ENCODE measurements at places on chromosomes 11 and 22. TPM values are rescaled to one million over a fixed set of nuclear protein-coding genes. Genes with fewer than 3 reads are reported as not detected.

- no peak for DNase-seq
Measured at GRCh38 chr11:121474680-121475079, 21.9 kb upstream of the SORL1-AS1 start.

DNA sequence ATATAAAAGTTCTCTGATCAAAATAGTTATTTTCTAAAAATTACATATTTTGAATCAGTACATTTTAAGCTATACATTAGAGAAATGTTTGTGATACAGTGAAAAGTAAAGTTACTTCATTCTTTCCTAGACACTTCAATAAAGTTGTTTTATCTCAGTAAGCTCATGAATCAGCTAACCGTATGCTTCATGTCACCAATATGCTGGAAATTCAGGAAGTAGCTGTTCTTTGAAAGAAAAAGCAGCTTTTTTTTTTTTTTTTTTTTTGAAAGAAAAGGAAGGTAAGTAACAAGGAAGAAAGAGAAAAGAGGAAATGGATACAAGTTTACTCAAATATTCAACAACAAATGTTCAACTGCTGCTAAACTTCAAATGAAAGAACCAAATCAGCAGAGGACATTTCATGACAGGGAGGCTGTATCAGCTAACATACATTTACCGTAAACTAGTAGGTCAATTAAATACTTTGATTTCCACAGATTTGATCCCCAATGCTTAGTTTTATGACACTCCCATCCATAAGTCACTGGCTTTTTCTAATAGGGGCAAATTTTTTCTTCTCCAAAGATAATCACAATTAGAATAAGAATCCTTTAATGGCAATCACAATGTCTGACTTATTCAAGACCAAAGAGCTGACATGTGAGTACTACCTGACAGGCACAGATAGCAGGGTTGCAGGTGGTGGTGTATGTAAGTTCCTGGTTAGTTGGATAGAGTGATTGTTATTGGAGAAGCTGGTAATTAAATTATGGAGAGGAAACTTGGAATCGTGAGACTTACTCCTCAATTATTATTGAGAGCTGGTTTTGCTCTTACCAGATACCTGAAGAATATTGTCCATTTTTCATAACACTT lies 754 bp downstream of the OR52A1 start:
- DNase-seq, result no peak

- no peak for DNase-seq
Measured at GRCh38 chr11:46527591-46528130, 66.2 kb downstream of the AMBRA1 start.

- peak; percentile 82 for DNase-seq
Measured at GRCh38 chr11:129143335-129143734, 48.8 kb downstream of the ARHGAP32 start.

- no peak for DNase-seq
Measured at GRCh38 chr11:94801866-94802460, 33.8 kb downstream of the AMOTL1 start.

- DNase-seq, result no peak
Measured at GRCh38 chr22:50179937-50180726, 5.6 kb upstream of the TRABD start.

DNA sequence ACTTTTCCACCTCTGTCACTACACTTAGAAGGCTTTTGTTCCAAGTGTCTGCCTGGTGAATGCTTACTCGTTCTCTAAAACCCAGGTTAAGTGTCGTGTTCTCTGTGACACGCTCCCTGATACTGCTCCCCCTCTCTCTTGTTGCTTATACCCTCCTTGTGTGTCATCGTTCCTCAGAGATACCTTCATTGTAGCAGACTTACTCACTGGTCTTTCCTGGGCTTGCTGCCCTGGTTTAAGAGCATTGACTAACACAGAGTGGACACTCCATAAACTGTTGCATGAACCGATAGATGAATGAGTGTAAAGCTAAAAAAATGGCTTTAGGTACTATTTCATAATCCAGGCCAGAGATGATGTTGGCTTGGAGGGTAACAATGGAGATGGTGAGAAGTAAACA lies 171.3 kb downstream of the GRIK4 start:
- no peak for DNase-seq

DNA sequence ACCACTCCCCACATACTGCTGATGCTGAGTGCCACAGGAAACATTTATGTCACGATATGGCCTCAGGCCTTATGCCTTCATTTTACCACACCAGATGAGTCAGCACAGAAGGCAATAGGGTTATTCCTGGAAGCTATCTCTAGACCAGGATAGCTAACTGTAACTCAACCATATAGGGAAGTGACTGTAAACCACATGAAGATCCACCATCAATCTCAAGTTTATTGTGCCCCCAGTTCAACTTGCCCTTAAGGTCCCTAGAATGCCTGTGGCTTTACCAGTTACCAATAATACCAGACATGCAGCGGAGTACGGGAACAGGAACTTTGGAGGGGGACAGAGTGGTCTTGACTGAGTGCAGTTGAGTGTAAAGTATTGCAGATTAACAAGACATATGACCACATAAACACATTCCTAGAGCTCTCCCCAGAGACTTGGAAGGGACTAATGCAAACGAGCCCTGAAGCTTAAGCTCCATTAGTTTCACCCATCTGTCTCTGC lies 180.9 kb downstream of the KIF18A start:
- DNase-seq, result no peak

GRCh38 chr11:27401833-27402316 lies 38.9 kb upstream of the CCDC34 start:
- DNase-seq, result no peak

DNA sequence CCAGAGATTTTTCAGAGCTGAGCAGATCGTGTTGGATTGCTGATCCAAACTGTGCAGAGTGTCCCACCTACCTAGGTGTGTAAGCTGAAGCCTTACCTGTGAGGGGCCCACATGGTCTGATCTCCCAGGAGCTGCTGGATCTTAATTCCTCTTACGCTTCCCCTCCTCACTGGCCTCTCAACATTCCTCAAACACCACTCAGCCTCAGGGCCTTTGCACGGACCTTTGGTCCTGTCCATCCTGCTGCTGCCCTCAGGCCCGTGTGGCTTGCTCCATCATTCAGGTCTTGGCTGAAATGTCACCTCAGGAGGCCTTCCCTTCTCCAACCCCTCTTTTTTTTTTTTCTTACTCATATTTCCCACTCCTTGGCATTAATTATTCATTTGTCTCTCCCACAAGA lies 21.1 kb upstream of the RAB1B start:
- no peak for DNase-seq

GRCh38 chr11:66880496-66881450 lies 23.9 kb downstream of the LRFN4 start:
- no peak for DNase-seq

- DNase-seq, result no peak
Measured at GRCh38 chr11:114890038-114890437, 211.7 kb downstream of the NXPE2 start.

DNA sequence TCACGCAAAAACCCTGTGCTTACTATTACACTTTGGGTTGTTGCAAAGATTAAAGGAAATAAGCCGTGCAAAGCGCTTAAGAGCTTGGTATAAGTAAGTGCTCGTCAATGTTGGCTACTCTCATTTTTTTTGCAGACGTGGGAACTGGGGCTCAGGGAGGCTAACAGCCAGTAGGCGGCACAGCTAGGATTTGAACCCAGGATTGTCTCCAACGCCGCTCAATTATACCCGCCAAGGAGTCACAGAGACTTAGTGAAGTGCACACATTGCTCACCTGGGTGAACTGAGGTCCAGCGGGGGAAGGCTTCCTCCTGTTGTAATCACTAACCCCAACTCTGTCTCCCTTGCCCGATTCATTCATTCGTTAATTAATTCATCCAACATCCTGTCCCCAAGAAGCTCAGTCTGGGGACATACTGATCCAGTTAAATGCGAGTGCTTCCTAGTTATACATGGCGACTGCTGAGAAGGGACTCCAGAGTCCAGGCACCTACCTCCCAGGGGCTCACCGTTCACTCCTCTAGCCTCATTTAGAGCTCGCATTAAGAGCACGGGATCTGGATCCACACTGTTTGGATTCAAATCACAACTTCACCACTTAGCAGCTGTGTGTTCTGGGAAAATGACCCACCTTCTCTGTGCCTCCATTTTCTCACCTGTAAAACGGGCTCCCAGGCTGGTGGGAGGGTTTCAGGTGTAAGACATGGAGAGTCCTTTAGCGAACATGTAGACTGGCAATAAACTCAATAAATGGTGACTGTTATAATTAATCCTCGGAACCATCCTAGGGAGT lies 838 bp upstream of the MTFP1 start:
- DNase-seq, result no peak

DNA sequence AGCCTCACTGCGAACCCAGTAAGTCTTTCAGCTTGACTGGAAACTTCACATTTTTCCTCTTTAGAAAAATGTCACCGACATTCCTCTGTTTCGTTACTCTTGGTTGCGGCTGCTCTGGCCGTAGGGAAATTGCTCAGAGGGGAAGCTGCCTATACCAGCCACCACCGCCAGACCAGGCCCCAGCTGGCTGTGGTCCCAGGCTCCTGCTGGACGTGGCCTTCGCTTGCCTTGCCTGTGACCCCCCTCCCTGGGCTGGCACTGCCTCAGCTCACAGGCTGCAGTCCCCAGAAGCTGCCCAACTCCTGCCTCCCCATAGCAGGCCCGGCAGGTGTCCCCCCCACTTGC lies 197.8 kb downstream of the MN1 start:
- no peak for DNase-seq

DNA sequence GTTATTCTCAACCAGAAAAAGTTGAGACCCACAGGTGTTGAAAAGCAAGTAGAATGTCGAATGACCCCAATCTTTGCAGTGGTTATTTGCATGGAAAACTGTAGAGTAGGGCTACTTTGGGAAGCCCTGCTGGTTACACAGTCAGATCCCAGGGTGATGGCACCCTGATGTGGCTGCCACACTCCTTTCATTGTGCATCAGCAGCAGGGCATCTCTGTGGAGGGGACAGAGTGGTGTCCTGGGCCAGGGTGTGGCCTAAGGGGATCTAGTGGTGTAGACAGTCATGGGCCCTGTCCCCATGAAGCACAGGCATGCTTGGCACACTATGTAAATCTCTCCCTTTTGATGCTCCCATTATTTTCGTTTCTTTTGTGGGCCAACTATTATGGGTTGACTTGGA lies 199.4 kb upstream of the NAV2 start:
- no peak for DNase-seq

- DNase-seq, result peak; percentile 16
Measured at GRCh38 chr11:926341-926916, 759 bp downstream of the AP2A2 start.

GRCh38 chr11:72786305-72787215 lies 7.3 kb downstream of the STARD10 start:
- DNase-seq, result no peak

GRCh38 chr11:117780456-117780855 lies 16.6 kb downstream of the DSCAML1 start:
- DNase-seq, result no peak

GRCh38 chr11:117584056-117584830 lies 212.8 kb downstream of the DSCAML1 start:
- DNase-seq, result peak; percentile 20

The PRR33 gene
- total RNA-seq, result not detected

The CCDC87 gene
- total RNA-seq, result not detected

The RGL4 gene
- total RNA-seq, result not detected

The INS gene
- not detected for total RNA-seq

The SLC15A3 gene
- total RNA-seq, result 26.5 TPM

Data from SJSA1 (cell line).